ENCODE measurements at places on chromosomes 3 and 15.
A peak's percentile ranks its signal among the peaks of the same experiment; 100 is the strongest.

DNA sequence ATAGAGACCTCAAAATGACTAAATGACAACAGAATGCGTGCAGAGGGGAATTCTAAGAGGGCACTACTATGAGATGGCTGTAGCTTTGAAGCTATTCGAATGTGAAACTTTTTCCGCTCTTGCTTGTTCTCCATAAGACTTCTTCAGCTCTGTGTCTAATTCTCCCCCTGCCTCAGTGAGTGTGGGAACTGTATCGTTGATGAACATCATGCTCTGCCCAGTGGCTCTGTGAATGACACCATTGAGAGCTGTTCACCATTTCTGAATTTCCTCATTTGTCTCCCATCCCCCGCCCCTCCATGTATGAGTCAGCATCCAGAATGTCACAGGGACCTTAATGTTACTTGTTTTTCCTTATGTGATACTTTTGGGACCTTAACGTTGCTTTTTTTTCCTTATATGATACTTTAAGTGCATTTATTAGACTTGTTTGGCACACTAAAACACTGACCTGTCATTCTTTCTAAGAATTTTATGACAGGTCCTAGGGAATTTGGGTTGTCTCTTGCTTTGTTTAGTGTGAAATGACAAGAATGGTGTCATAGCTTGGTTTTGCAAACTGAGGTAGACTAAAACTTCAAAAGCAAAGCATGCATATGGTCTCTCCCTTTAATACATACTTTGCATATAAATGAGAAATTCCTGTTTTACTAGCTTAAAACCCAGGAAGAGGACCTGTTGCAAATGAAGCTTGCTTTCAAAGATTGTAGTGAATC, 99.6 kb downstream of the FNDC3B start:
- DNase-seq, result peak; percentile 26

DNA sequence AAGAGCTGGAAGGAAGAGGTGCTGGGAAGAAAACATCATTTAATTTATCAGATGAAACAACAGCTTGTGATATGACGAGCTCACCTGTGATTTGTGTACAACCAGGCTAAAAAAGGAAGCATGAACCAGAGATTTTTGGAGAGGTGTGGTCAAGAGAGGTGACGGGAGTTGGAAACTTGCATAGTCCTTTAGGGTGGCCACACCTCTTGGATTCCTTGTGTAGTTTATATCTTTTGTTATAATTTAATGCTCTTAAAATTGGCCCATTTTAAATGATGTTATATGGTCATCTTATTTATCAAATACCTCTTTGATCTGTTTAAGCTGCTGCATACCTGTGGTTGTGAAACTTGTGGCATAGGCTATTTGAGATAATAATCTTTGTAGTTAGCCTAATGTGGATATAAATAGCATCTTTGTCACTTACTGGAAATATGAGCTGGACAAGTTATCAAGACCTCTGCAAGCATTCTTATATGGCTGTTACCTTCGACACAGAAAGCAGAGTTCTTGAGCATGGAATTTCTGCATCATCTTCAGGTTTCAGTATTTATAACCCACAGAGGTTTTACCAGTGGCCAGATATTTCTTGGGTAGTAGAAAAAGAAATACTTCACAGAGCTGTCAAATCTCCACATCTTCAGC, 49.1 kb downstream of the IL1RAP start:
- DNase-seq, result no peak

DNA sequence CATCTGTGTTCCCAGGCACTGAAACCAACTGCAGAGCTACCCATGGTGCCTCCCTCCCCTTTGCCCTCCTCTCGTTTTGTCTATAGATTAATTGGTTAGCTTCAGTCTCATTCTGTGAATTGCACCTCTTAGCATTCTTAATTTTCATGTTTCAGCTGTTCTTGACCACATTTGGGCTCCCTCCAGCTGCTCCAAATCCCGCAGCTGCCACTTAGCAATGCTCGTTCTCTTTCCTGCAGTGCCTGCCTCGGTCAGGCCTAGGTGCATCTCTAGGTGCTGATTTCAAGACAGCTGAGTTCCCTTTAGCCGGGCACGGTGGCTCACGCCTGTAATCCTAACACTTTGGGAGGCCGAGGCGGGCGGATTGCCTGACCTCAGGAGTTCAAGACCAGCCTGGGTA, 47.0 kb upstream of the SMAD3 start:
- DNase-seq, result no peak

GRCh38 chr15:31537770-31538592, 211.3 kb downstream of the KLF13 start:
- DNase-seq, result no peak

GRCh38 chr15:37086521-37086920, 13.8 kb downstream of the MEIS2 start:
- DNase-seq, result no peak

DNA sequence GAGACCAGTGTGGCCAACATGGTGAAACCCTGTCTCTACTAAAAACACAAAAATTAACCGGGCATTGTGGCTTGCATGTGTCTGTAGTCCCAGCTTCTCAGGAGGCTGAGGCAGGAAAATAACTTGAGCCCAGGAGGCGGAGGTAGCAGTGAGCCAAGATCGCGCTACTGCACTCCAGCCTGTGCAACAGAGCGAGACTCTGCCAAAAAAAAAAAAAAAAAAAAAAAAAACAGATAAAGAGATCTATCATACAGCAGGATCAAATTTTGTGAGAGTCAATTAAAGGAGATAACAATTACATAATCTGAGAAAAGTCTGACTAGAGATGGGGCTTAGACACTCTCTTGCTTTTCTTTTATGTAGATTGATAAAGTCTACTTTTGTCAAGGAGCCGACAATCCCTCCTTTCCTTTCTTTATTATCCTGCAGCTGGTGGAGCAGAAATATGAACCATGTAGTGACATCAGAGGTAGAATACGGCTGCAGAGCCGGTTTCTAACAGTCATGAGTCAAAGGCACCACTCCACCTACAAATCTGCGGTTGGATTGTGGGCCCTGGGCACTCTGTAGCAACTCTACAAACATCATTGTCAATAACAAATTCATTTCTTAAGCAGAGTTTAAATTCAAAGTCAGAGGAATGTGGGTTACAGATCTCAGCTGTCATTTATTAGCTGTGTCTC, 9.0 kb downstream of the C2CD4A start:
- no peak for DNase-seq

Data from stimulated activated CD4-positive, alpha-beta T cell treated with anti-CD3 and anti-CD28 coated beads, Interleukin-15, amount 100 ng/mL, for 48 hours (primary cell).